Activated CD4-positive, alpha-beta T cell treated with anti-CD3 and anti-CD28 coated beads for 4 hours (primary cell): ENCODE measurements at places on chromosomes 3 and 15.

- peak; percentile 59 for DNase-seq
Observed at GRCh38 chr3:58237941-58238681, 519 bp downstream of the ABHD6 start.

GRCh38 chr3:48811524-48811923 lies 36.1 kb downstream of the PRKAR2A start:
- no peak for DNase-seq

DNA sequence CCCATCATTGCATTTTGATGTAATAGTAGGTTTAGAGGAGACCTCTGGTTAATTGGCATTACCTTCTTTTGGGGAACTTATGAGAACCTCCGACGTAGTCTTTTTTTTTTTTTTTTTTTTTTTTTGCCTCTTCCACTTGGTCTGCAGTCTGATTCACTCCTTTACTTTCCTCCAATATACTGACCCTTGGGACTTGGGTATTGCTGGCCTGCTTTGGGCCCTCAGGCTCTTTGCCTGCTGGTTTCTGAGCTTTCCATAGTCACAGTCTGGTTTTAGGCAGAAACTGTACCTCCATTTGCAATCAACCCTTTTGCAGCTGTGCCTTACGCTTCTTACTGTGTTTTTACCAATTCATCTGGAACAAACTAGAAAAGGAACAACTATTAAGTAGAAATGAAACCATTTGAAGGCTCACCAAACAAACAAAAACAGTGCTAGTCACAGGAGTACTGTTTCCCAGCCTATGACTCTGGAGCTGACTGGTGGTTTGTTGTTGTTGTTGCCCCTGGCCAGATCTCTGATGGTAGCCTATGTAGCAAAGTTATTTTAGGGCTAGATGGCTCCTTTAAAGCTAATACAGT lies 272.8 kb downstream of the BBX start:
- DNase-seq = no peak

GRCh38 chr3:128859630-128860029 lies 19.8 kb upstream of the ACAD9 start:
- DNase-seq = no peak

- no peak for DNase-seq
Observed at GRCh38 chr3:110193074-110193473, 855.7 kb upstream of the DPPA4 start.

- DNase-seq = no peak
Observed at GRCh38 chr3:61848885-61849284, 287.5 kb downstream of the PTPRG start.

- DNase-seq = no peak
Observed at GRCh38 chr3:196763179-196763578, 23.5 kb downstream of the PAK2 start.

- DNase-seq = no peak
Observed at GRCh38 chr3:191119415-191120295, 79.4 kb upstream of the OSTN start.

- no peak for DNase-seq
Observed at GRCh38 chr3:102006812-102007485, 157.6 kb downstream of the NFKBIZ start.

GRCh38 chr15:57019496-57020160 lies 101.2 kb downstream of the TCF12 start:
- DNase-seq = no peak

DNA sequence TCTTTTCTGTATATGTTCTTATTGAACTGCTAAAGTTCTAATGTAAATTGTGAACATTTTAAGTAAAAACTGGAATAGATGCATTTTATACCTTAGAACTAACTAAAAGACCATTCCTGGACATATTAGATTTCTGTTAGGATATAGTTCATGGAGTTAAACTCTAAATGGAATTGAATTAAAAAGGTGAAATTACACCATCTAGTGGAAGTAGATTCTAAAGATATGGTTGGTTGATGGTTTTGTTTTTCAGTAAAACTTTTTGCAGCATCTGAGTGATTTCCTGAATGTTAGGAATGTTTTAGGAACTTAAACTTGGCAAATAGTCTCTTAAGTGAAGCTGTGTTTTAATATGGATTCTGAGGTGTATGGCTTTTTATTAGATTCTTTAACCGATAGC lies 96.8 kb downstream of the SLMAP start:
- DNase-seq = no peak

GRCh38 chr3:89155811-89156210 lies 48.4 kb downstream of the EPHA3 start:
- no peak for DNase-seq

- DNase-seq = no peak
Observed at GRCh38 chr15:90465930-90466567, 63.7 kb upstream of the CRTC3 start.

DNA sequence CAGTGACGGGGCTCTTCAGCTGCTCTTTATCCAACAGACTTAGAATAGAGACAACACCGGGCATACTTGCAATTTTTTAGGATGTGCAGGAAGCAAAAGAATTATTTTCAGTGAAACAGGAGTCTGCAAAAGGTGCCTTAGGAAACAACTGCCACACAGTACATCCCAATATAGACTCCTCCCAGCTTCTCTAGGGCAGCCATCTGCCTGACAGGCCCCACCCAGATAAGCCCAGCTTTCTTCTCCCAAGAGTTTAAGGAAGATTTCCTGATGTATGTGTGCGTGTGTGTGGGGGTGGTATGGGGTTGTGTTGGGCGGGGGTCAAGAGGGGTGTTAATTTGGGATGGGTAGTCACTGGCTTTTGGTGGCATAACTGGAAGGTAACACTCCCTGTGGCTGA lies 21.5 kb downstream of the MAP2K1 start:
- DNase-seq = no peak
